Astrocyte of the cerebellum (primary cell): ENCODE measurements at places on chromosomes 16 and 17.

- DNase-seq: no peak
Observed at GRCh38 chr16:11097094-11097786, 152.9 kb downstream of the CLEC16A start.

DNA sequence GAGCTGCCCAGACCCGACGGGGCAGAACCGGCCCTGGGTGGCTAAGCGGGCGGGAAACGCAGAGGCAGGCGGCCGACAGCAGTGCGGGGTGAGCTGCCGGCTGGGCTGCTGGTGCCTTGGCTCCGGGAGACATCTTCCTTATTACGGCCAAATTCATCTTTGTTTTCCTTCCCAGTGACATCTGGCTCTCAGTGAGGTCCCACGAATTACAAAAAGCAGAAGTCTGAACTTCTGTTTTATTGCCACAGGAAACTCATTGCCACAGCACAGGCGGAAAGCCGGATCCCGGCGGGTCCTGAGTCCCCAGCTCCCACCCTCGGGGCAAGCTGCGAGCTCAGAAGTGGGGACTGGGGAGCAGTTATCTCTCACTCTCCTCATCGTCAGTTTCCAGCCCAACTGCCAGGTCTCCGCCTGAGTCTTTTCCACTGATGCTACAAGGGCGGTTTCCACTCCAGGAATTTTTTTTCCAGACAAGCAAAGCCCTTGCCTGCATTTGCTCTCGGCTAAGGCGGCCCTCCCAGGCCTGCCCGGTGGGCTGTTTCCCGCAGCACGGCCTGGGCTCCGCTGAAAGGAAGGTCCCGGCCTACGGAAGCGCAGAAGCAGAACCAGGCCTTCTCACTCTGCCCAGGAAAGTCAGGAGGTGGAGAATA lies 40.3 kb downstream of the CBFA2T3 start:
- no peak for DNase-seq

DNA sequence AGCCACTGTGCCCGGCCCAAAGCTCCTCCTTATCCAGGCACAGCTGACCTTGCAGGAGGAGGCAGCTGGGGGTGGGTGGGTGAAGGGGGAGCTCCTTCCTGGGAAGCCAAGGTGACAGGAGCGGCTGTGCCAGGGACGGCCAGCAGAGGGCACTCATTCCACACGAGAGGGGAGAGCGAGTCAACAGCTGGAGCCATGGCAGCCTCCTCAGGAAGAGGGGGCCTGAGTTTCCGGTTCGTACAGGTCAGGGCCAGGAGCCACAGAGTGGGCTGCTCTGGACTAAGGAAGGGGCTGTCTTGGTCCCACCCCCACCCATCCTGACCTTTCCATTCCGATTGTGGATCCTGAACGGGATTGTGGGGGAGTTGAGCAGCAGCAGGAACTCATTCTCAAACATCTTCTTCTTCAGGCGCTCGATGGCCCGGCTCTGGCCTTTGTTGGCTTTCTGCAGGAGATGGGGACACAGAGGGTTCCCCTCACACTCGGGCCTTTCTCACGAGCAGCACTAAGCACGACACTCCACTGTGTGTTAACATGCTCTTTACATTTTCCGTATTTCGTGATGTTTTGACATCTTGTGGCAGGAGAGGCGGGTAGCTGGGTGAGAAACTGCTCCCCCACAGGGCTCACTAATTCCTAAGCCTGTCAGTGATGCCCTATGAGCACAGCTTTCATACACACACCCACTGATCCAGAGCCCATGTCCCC lies 61.6 kb downstream of the TIMM22 start:
- DNase-seq: no peak

GRCh38 chr16:89502081-89502843 lies 5.9 kb upstream of the SPG7 start:
- no peak for DNase-seq

DNA sequence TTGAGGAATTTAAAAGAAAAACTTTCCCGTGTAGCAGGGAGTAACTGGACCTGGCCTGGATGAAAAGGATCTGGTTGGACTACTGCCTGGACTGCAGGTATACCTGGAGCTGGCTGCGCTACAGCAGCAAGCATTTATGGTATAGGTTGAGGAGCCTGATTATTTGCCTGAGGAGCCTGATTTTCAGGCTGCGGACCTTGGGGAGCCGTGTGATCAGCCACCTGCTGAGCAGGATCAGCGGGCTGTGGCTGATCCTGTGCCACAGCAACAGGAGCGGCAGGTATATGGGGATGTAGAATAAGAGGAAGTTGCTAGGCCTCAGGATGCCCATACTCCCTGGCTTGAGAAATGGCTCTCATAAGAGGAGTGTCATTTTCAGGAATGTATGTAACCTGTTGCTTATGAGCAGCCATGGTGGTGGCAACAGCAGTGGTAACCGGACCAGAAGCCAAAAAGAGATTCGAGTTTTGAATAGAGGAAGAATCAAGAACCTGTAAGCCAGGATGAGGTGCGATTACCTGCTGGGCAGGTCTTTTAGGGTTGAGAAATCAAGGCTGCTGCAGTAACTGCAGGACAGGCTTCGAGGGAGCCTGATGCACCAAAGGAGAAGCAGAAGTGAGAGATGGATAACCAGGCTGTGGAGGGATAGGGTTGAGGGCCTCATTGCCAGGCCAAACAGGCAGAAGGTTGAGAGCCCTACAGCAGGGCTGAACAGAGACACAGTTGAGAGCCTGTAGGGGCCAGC lies 60.9 kb upstream of the ARL4D start:
- no peak for DNase-seq
